Smooth muscle cell of the brain vasculature (primary cell): ENCODE measurements at places on chromosomes 6 and 20.

GRCh38 chr6:19301980-19302379 lies 535.2 kb upstream of the ID4 start:
- no peak for DNase-seq

DNA sequence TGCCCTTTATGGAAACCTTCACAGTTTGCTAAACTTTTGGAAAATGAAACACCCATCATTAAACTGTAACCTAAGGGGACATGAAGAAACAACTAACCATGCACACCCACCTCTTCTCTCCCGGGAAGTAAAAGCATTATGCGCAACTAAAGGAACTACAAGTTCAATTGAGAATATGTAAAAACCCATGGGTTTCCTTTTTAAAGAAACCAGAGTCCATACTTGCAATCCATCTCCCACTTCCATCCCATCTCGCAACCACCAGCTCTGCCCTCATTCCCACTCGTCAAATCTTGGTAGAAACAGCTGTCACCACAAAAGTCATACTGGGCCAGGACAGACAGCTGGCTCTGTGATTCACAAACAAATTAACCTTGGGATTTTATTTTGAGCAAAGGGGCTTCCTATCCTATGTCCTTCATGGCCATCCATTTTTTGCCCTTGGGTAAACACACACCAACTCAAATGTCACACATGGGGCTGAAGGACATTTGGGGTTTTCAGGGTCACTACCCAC lies 81.5 kb downstream of the HAO1 start:
- DNase-seq: no peak

GRCh38 chr6:136178749-136179148 lies 71.4 kb downstream of the MTFR2 start:
- DNase-seq: no peak

GRCh38 chr6:17808609-17809008 lies 101.9 kb upstream of the NUP153 start:
- DNase-seq: no peak

GRCh38 chr20:43840382-43841070 lies 74.1 kb upstream of the TOX2 start:
- DNase-seq: no peak

DNA sequence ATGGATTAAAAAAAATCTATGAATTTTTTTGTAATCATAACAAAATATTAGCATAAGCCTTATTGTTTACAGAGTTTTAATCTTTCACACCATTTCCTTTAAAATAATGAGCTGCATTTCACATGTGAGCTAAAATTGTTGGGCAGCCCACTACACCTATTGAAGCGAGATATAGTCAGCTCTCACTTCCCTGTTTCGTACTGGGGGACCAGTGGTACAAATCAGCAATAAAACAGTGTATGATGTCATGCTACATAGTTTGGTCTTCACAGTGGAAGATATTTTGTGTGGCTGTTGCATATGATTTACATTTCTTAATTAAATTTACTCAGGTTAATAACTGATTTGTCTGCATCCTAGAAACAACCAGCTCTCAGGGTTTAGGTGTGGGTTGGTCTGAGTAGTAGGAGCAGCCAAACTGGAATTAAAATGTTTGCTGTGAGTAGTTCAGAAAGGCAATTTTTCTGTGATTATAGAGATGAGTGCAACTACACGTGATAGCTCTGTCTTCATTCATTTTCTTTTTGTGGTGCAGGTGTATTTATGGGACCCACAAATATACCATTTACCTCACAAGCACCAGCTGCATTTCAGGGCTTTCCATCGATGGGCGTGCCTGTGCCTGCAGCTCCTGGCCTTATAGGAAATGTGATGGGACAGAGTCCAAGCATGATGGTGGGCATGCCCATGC lies 99.3 kb downstream of the B3GAT2 start:
- no peak for DNase-seq

DNA sequence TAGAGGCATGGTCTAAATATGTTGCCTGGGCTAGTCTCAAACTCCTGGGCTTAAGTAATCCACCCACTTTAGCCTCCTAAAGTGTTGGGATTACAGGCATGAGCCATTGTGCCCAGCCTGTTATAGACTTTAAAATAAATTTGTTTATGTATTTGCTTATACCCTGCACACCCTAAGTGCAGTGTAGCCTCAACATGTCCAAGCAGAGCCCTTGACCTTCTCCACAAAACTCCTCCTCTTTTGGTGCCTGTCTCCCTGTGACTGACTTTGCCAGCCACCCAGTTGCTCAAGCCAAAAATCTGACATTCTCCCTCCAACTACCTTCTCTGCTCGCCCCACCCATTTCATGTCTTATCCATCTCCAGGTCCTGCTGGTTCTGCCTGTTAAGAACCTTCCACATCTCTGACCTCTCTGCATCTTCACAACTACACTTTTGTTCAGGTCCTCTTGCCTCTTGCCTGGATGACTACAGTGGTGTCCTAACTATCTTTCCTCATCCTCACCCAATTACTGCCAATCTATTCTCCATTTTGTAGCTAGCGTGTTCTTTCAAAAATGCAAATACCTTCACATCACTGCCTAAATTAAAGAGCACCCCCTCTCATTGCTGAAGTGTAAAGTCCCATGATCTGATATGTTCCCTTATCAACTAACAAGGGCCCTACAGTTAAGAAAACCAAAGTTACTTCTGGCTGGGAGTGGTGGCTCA lies 11.2 kb upstream of the KIFC1 start:
- DNase-seq: no peak

DNA sequence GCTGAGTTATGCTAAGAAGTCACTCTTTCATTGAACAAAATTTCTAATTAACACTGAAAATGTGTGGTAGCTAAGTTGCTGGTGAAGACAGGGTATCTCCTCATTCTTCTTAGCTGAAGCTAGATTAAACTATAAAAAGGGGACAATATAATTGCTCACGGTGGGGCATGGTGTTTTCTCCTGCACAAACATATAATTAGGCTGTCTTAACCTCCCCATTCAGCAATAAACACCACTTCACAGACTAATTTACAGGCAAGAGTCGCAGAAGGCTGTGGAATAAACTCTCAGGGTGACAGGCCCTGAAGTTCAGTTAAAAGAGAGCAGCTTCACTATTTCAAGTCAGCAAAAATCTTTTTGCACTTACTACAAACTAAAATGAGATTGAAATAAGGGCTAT lies 338.9 kb upstream of the NT5E start:
- DNase-seq: no peak

DNA sequence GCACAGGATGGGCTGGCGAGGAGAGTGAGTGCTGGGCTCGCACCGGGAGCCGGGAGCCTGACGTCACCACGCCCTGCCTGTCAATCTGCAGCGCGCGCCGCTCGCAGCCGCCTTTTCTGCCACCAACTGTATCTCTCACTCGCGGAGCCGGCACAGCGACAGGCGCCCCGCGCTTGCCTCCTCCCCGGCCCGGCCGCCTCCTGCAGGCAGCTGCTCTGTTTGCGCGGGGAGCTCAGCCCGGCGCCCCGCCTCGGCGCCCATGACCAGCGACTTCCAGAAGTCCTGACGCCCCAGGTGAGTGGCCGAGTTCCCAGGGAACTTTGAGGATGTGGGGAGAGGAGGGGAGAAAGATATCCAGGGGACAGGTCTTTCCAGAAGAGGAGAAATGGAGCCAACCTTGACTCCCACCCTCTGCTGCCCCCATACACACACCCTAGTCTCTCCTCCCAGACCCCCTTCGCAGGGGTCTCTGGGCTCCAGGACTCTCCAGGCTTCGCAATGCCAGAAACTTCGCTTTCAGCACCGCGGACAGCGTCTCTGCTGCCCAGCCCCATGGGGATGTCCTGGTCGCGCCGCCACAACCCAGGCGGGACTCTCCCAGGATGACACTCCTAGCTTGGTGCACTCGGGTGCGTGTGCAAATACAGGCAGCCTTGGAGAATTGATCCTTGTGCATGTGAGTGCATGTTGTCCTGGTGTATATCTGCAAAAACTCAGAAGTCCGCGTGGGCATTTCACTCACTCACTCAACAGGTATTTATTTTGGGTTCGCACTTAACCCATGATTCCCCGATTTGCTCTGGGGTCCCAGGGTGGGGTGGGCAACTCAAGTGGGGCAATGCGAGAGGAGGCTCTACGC lies at the start of gene GPR6:
Gene GPR6, plus strand, starts transcription at position 138 of the 859 bp plus-strand sequence. CDS start 802 bp downstream, outside the sequence.
- no peak for DNase-seq

DNA sequence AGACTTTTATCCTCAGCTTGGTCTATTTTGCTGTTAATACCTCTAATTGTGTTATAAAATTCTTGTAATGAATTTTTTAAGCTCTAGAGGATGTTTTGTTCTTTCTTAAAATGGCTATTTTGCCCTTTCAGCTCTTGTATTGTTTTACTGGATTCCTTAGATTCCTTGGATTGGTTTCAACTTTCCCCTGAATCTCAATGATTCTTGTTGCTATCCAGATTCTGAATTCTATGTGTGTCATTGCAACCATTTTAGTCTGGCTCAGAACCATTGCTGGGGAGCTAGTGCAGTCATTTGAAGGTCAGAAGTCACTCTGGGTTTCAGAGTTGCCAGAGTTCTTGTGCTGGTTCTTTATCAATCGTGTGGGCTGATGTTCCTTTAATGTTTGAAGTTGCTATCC lies 37.1 kb downstream of the OTOR start:
- no peak for DNase-seq

GRCh38 chr6:157946865-157947532 lies 34.7 kb upstream of the SYNJ2 start:
- no peak for DNase-seq

GRCh38 chr6:118100717-118101116 lies 193.7 kb downstream of the SLC35F1 start:
- DNase-seq: no peak

- no peak for DNase-seq
These were observed 59.9 kb downstream of the HECA start for GRCh38 chr6:139194740-139195139.

- DNase-seq: no peak
These were observed 124.4 kb upstream of the NUP153 start for GRCh38 chr6:17831135-17831534.

DNA sequence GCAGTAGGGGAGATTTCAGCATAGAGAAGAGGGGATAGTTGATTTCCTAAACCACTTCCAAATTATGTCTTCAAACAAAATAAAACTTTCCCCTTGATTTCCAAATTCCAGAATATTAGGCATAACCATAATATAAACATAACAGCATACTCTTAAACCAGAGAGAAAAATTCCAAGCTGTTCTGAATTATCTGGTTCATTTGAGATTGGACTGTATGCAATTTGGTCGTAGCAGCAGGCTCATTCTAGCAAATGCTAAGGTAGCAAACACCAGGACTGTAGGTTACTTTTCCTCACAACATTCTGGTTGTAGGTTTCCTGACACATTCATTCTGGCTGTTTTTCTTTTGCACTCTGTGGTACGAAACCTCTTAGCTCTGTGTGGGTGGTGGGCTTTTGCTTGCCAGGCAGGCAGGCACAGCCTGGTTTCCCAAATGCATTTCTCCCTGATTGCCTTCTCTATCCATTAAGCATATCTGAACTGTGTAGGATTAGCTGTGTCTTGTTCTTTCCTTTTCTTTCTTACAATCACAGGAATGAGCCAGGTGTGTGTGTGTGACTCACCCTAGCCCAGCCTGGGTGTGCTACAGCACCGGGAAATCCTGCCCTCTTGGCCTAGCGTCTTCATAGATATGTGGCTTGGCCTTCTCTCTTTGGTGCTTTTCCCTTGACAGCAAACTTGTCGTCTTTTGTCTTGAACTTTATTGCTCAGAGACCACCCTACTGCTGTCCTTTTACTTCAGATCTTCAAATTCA lies 77.1 kb downstream of the JARID2 start:
- no peak for DNase-seq

DNA sequence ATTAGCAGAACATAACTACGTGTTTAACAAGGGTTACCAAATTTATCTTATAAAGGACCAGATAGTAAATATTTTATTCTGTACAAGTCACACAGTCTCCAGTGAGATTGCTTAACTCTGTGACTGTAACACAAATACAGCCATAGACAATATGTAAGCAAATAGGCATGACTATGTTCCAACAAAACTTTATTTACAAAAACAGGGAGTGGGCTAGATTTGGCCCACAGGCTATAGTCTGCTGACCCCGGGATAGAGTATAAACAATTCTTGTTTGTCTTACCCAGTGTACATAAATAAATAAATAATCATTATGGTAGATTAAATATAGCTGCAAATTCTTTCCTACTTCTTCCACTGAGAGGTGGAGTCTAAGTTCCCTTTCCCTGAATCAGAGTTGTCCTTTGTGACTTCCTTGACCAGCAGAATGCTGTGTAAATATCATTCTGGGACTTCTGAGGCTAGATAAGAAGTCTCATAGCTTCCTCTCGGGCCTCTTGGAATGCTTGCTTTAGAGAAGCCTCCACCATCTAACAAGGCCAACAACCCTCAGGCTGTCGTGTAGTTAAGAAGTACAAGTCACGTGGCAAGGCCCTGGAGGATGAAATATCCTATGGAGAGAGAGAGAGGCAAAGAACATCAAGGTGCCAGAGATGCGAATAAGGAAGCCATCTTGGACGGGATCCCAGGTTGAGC lies 59.1 kb upstream of the TMEM244 start:
- DNase-seq: no peak

GRCh38 chr6:38088829-38089228 lies 269.3 kb downstream of the ZFAND3 start:
- no peak for DNase-seq

DNA sequence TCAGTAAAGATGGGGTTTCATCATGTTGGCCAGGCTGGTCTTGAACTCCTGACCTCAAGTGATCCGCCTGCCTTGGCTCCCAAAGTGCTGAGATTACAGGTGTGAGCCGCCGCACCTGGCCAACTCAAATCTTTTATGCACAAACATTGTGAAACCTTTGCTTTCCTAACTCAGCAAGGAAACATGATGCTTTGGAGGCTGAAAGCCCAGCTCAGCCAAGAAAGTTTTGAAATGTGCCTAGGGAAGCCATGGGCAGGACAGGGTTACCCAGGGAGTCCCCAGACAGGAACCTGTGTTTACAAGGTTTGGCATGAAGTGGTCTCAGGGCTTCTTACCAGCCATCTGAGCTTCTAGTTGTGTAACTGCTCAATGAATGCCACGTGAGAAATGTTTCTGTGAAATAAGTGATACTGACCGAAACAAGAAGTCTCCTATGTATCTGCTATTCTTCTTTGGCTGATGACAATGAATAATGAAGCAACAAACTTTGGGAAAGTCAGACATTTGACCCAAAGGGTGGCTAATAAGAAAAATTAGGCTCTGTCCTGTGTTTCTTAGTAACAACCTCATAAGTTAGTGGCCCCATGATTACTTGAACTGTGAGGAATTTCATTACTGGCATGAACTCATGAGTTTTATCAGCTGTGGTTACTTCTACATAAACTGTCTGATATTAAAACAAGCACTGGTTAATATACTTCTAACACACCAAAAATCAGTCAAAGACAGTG lies 163.5 kb downstream of the KIF6 start:
- DNase-seq: no peak
